ENCODE measurements at places on chromosomes 4 and X.

GRCh38 chr4:26861434-26862186 lies 969 bp downstream of the STIM2 start:
- DNase-seq, result peak; percentile 62

GRCh38 chr4:55973650-55974049 lies 24.9 kb downstream of the CEP135 start:
- DNase-seq, result no peak

GRCh38 chr4:107890779-107891178 lies 40.6 kb upstream of the CYP2U1 start:
- DNase-seq, result no peak

DNA sequence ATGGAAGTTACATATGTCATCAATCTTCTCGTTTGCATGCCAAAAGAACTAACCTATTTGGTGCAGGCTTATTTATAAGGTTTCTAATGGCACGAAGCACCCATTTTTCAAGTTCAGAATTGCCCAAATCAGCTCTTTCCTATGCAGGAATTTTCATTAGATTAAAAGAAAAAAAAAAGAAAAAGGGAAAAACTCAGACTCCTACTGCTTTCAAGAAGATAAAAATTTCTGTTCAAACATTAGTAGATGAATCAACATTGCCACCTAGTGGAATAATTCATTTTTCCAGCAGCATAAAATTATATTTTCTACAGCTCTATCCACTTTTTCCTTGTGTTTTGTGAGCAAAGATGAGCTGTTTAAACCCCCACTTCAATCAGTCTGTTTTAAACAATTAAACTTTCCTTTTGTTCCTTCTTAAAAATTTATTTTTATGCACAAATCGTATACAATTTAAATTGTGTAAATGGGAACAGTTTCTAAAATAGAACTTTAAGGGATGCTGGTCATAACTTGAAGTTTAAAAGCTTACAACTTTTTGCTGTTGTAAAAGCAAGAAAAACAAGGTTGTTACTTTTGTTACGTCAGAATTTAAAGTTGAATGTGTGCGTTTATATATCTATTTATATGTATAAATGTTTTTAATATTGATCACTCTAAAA lies 309.9 kb downstream of the ARAP2 start:
- DNase-seq, result no peak

Measured in stimulated activated CD8-positive, alpha-beta memory T cell treated with anti-CD3 and anti-CD28 coated beads, Interleukin-7, amount 100 ng/mL, for 4 hours (primary cell).